ENCODE measurements at places on chromosomes 1 and 21. TPM values are rescaled to one million over a fixed set of nuclear protein-coding genes. Genes with fewer than 3 reads are reported as not detected.

The PLA2G2D gene
- polyA plus RNA-seq, result 0.08 TPM

The CYP2J2 gene
- polyA plus RNA-seq, result 1.4 TPM

The CYP4A11 gene
- 59.8 TPM for polyA plus RNA-seq

The GFI1 gene
- 0.23 TPM for polyA plus RNA-seq

The LORICRIN gene
- polyA plus RNA-seq, result not detected

The PROX1 gene
- polyA plus RNA-seq, result 8.5 TPM

The VWA1 gene
- polyA plus RNA-seq, result 36.0 TPM

The KCNE2 gene
- 1.8 TPM for polyA plus RNA-seq

The TMEM63A gene
- 82.2 TPM for polyA plus RNA-seq

The C8B gene
- polyA plus RNA-seq, result not detected

The KRTAP19-1 gene
- polyA plus RNA-seq, result not detected

The RGL1 gene
- 57.1 TPM for polyA plus RNA-seq

The F13B gene
- 0.13 TPM for polyA plus RNA-seq

The TMEM50A gene
- 128 TPM for polyA plus RNA-seq

The WARS2 gene
- polyA plus RNA-seq, result 27.7 TPM

The PGLYRP3 gene
- not detected for polyA plus RNA-seq

The CD1B gene
- polyA plus RNA-seq, result not detected

The LCE1A gene
- polyA plus RNA-seq, result not detected

The RGSL1 gene
- not detected for polyA plus RNA-seq

The WDR64 gene
- polyA plus RNA-seq, result 0.58 TPM

The SLC6A9 gene
- polyA plus RNA-seq, result 6.8 TPM

The SLC6A17 gene
- 0.70 TPM for polyA plus RNA-seq

The OR2L5 gene
- polyA plus RNA-seq, result not detected

The C1QB gene
- 5.3 TPM for polyA plus RNA-seq

The FMO5 gene
- 10.5 TPM for polyA plus RNA-seq

The RHBG gene
- 16.0 TPM for polyA plus RNA-seq

The ZNF697 gene
- 21.9 TPM for polyA plus RNA-seq

The VCAM1 gene
- 44.6 TPM for polyA plus RNA-seq

The SPATA45 gene
- polyA plus RNA-seq, result 0.75 TPM

The SMPDL3B gene
- polyA plus RNA-seq, result 12.8 TPM

The OR2L8 gene
- polyA plus RNA-seq, result not detected

The ACTL8 gene
- not detected for polyA plus RNA-seq
